ENCODE measurements at places on chromosomes 2 and 18.

- no peak for DNase-seq
These were observed 45.3 kb upstream of the NARS1 start for GRCh38 chr18:57666818-57667497.

DNA sequence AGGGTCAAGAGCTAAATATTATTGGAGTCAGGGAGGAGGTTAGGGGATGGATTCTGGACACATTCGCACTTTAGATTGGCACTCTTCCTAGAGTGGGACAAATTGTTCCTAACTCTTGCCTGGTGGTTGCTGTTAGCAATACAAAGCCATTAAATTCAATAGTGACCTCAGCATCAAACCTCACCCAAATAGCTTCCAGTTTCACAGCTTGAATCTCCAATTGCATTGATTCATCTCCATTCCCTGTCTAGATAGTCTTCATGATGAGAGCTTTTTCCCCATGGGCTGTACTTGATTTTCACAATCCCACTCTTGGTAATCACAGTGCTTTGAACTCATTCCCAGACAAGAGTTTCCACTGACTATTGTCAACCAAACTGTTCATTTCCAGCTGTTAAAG lies 585.9 kb upstream of the SYT4 start:
- DNase-seq, result no peak

GRCh38 chr2:186979439-186980116 lies 130.6 kb upstream of the ZSWIM2 start:
- DNase-seq, result no peak

- DNase-seq, result no peak
These were observed 142.3 kb downstream of the ACOXL start for GRCh38 chr2:110874453-110875383.

DNA sequence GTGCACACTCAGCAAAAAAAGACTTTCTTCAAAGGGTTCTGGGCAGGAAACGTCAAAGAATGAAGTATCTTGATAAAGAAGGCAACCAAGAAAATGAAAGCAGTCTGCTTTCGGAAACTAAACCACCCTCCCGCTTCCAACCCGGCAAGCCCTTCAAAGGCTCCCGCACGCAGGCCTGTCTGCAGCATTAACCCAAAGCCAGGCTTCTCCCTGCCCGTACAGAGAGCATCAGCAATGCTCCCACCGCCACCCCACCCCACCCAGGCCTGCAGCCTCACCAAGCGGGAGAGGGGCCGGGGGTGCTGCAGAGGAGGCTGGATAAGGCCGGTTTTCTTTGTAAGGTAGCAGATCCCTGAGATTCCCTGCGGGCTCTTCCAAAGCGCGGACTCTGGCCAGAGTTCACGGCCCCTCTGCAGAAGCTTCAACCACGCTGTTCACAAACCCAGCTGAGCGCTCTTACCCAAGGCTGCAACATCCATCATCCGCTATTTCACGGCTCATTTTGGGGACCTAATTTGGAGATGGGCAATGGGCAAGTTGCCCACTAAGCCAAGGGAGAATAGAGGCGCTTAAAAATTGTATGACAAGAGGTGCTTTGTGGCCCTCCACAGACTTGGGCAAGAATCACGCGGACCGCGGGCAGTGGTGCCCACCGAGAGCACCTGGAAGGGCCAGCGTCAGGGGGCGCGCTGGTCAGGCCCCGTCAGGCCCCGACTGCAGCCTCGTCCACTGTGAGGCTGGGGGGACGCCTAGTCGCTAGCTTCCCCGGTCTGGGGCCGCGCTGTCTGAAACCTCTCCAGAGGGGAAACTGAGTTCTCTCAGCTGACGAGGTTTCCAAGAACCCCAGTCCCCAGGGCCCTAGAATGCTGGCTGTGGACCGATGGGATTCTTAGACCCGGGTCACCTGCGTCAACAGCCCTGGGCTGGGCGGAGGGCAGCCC lies 225.4 kb upstream of the ID2 start:
- DNase-seq, result no peak

GRCh38 chr2:7262727-7263126 lies 345.5 kb downstream of the RNF144A start:
- no peak for DNase-seq

GRCh38 chr2:171271971-171272436 lies 111.3 kb upstream of the TLK1 start:
- DNase-seq, result no peak

DNA sequence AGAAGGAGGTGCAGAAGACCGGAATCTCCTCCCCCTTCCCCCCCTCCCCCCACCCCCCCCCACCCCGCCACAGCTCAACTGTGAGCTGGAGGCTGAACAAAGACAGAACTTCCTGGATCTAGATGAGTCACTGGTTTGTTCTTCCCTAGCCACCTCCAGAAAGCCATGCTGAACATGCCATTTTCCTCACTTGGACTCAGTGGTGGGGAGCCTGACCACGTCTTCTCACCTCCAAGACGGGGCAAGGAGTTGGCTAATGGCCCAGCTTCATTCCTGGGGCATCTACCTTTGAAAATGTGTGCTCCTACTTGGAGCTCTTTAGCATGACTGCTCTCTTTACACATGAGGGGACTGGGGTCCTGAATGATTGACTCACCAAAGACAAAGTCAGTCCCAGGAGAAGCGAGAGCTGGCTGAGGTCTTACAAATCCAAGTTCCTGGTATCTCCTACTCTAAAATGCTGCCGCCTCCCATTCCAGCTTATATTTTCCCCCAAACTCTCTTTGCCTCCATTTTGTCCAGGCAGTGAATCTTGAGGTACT lies 22.6 kb upstream of the FZD5 start:
- no peak for DNase-seq

DNA sequence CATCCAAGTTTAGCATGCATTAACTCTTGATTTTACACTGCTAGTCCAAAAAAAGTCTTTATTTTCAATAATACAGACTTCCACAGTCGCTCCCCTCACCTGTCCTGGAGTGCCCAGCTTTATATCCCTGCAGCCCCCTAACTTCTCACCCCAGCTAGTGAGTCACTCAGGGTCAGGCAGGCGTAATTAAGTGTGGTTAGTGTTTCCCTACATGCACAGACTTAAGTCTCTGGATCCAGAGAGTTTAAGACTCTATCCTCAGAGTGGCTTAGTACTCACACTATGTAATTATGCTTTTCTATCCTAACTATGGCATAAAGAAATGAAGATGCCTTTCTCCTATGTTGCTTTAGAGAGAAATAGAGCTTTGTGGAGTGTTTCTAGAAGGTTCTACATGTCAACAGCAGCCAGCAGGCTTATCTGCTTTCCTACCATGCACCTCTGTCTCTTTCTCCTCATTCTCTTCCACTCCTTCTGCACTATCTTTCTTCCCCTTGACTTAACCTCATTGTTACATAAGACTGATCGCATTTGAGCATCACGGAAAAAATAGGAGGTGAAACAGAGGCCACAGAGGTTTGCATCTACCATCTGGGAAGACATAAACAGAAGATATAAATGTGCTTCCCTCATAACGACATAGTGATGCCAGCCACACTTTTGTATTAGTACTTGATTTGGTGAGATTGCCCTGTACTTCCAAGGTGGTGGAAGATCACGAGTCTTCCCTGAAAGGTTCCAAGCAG lies 34.4 kb upstream of the PMAIP1 start:
- no peak for DNase-seq

GRCh38 chr2:70725505-70725904 lies 42.5 kb downstream of the ADD2 start:
- DNase-seq, result no peak

GRCh38 chr18:55588111-55588869 lies at the start of gene TCF4:
TSS of gene TCF4 (minus strand) at chr18:55588192. CDS start at chr18:55587116, 1,076 bp downstream.
- DNase-seq, result peak; percentile 70

- no peak for DNase-seq
These were observed 67.5 kb upstream of the TTN start for GRCh38 chr2:178874529-178875240.

DNA sequence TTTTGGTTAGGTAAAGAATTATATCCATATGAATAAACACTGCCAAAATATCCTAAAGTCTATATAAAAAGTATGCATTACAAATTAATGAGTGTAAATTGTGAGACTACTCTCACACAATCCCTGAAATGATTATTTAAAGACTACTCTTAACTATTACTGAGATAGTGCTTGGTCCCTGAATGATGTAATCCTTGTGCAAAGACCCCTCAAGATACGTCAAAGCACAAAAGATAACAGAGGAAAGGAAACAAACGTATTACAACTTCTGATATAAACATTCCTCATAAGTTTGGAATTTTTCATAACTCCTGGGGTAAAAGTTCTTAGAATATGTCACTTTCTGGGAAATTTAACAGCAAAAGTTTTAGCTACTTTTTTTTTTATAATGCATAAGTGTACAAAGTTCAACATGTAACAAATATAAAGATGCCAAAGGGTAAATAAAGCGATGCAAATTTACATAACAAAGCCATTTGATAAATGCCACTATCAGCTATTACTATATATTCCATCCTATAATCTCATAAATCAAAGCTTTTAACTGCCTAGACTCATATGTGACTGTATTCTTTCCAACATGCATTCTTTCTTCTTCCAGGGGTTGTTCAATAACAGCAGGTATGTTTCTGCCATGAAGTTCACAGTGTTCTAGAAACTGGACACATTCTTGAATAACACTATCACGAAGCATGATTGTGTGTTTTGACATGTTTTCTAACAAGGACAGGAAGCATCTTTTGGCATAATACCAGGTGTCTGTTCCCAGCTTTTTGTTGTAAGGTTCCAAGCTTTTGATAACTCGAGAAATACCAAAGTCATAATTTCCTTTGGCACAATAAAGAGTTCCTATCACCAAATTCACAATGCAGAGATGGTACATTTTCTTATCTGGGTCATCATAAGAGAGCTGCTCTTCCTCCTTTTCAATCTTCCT lies 158.0 kb downstream of the AGPS start:
- DNase-seq, result no peak

GRCh38 chr2:128457006-128457604 lies 138.4 kb upstream of the HS6ST1 start:
- no peak for DNase-seq

DNA sequence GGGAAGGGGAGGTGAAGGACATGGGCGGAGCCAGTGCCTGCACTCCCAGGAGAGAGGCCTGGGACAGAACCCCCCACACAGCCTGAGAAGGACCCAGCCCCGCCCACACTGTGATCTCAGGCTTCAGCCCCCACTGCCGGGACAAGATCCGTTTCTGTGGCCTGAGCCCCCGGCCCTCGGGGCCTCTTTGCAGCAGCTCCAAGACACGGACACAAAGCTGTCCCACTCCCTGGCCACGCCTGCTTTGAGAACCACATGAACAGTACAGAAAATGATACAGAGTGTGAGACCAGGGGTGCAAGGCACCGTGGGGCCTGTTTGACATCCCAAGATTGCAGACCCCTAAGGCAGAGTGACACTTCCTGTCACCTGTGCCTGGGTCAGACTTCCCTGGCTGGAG lies 74.5 kb downstream of the TWIST2 start:
- DNase-seq, result no peak

GRCh38 chr2:28469947-28470535 lies 25.8 kb upstream of the PLB1 start:
- DNase-seq, result no peak

- no peak for DNase-seq
These were observed 191.2 kb downstream of the SPAG16 start for GRCh38 chr2:213475433-213475832.

GRCh38 chr2:45011121-45011520 lies 1.9 kb upstream of the SIX2 start:
- DNase-seq, result no peak

DNA sequence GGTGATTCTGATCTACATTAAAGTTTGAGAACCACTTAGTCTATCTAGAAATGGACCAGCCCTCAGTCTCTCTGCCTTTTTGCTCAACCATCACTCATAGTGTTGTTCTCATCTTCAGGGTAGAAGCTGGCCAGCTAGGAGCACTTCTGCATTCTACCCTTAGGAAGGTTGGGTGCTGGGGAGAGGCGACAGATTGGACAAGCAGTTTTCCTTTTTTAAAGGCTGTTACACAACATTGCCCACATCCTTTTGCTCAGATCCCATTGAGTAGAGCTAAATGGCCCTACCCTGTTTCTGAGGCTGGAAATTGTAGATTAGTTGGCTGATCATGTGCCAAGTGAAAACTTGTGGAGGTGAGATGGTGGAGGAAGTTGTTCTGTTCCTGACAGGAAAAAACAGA lies 35.6 kb downstream of the OSBPL6 start:
- DNase-seq, result no peak

DNA sequence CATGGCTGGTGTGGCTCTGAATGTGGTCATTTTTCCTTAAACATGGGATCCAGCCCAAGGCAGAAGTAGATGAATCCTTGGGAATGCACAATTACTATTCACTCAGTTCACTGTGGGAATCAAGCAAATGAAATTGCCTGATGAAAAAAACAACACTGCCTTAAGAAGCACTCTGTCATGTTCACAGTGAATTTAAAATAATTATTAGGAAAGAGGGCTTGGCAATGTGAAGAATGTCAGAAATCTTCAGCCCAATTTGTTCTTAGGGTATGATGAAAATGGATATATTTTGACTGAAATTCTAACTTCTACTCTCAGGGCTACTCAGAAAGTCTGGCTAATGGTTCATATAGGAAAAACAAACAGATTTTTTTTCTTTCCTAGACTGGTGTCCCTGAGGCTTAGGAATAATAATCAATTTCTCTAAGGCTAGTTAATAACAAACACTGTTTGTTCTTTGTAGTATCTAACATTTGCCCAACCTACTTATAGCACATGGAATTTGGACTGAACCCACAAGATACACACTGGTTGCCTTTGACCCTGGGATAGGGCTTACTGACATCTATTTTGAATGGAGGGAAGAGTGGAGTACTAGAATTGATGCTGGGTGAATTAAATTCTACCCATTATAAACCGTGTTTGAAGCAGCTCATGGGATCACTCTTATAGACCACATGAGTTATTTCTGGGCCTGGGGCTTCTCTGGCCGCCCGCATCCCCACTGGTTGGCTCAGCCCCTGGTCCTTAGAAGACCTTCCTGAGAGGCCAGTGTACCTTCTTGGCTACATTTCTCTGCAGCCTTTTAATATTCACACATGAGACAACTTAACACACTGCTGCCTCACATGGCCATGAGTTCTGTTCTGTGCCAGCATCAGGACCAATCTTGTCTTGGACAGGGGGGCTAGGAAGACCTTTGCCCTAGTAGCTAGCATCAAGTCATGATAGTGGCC lies 8.3 kb upstream of the MRPL33 start:
- DNase-seq, result no peak

DNA sequence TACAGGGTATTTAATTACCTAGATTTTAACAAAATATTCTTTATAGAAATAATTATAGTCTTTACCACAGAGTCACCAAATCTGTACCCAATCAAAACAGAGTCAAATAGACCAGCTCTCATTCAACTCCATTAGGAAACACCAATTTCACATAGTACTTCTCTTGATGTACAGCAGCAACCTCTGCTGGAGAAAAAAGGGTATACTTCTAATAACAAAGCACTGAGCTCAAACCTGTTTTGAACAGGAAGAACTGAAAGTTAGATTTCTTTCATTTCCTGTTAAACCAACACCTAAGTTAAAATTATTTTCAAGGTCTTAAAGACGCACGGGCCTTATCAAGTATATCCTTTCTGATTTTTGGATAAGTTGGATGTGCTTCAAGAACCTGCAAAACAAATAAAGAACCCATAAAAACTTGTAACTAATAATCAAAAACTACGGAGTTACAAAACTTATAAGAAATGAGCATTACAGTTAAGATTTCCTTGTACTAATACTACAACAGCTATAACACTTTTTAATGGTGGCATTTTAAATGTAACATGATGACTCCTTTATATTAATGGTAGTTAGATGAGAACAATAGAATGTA lies 79.0 kb downstream of the TTC21B start:
- DNase-seq, result peak; percentile 49

Measured in NCI-H1105 (cell line).